Esophagus squamous epithelium (tissue), 5 donors: ENCODE measurements at places on chromosomes 6 and 20.

DNA sequence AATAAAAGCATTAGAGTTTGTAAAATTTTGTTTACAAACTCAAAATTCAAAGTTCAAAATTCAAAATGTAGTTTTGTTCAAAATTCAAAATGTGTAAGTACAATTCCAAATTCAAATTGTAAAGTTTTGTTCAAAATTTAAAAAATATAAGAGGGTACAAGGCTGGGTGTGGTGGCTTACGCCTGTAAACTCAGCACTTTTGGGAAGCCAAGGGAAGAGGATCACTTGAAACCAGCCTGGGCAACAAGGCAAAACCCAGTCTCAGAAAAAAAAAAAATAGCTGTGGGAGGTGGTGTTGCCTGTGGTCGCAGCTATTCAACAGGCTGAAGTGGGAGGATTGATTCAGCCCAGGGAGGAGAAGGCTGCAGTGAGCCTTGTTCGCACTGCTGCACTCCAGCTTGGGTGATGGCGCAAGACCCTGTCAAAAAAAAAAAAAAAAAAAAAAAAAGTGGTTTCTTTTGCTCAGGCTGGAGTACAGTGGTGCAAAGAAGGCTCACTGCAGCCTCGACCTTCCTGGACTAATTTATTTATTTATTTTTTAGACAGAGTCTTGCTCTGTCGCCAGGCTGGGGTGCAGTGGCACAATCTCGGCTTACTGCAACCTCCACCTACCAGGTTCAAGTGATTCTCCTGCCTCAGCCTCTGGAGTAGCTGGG is 5.4 kb upstream of the ZBTB12 start:
- DNase-seq: no peak
- H3K4me1 ChIP-seq: peaks cover 48% of the 10 kb centered on the region
- no peak overlapping the region for H3K27ac ChIP-seq
- no peaks in the 10 kb centered on the region for H3K27me3 ChIP-seq

GRCh38 chr20:32226391-32226790 is 18.7 kb downstream of the POFUT1 start:
- no peak overlapping the region for H3K27ac ChIP-seq
- H3K27me3 ChIP-seq: no peaks in the 10 kb centered on the region
- DNase-seq: no peak

DNA sequence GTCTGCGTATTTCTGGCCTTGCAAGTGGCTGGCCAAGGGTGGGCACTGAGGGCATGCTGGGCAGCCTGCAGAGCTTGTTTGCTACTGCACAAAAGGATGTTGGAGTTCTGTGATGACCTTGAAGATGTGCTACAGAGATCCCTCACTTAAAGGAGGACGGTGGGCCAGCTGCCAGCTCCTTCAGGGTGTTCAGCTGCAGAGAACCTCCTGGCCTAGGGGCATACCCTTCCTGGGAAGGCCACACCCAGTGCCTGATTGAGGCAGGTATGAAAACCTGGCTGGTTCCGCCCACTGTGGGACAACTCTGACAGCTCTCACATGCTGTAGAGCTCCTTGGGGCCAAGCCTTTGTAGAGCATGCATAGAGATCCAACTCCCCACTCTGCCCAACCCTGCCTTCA is 3.0 kb upstream of the KCNK17 start:
- H3K4me1 ChIP-seq: peaks cover 21% of the 10 kb centered on the region
- H3K27ac ChIP-seq: no peak overlapping the region
- H3K4me3 ChIP-seq: no peak overlapping the region

GRCh38 chr6:144777249-144777648 is 492.1 kb downstream of the UTRN start:
- no peaks in the 10 kb centered on the region for H3K4me1 ChIP-seq
- DNase-seq: no peak
- no peaks in the 10 kb centered on the region for H3K27me3 ChIP-seq
- H3K27ac ChIP-seq: no peak overlapping the region
- H3K4me3 ChIP-seq: no peak overlapping the region

DNA sequence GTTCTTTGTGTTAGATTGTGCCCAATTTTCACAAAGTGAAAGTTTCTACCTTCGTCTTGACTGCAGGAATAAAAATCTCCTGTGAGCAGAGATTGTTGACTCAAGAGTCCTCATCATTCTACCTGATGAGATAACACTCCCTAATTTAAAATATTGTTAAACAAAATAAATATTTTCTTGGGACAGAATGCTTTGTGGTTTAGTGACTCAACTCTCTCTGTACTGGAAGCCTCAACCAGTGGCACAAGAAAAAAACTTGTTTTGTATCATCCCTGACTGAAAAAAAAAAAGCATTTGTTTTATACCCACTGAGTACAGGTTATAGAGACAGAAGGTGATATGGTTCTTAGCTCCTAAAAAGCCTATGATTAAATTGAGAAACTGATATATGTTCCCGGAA is 78.9 kb downstream of the CRYBG1 start:
- no peak overlapping the region for H3K4me3 ChIP-seq
- H3K36me3 ChIP-seq: peaks cover 9% of the 10 kb centered on the region
- no peak overlapping the region for H3K27ac ChIP-seq
- no peaks in the 10 kb centered on the region for H3K4me1 ChIP-seq

DNA sequence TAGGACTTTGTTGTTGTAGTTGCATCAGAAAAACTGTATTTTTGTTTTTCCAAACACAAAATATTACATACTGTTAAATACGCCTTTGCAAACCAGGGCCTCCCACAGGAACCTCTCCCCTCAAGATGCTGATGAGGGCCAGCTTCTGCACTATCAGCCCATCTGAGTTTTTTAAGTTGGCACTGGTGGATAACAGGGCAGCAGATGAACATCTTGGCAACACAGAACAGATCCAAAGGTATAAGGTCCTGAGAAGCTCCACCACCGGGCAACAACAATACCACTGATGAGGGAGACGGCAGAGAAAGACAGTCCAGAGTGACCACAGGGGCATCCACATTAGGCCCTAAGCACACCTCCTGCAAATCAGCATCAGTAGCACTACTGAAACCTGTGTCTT is 177.7 kb downstream of the DLL1 start:
- no peaks in the 10 kb centered on the region for H3K36me3 ChIP-seq
- no peak overlapping the region for H3K27ac ChIP-seq
- no peak for DNase-seq
- no peaks in the 10 kb centered on the region for H3K27me3 ChIP-seq
- no peaks in the 10 kb centered on the region for H3K4me1 ChIP-seq

- H3K36me3 ChIP-seq: no peaks in the 10 kb centered on the region
- H3K4me3 ChIP-seq: no peak overlapping the region
- peaks cover 6% of the 10 kb centered on the region for H3K4me1 ChIP-seq
- H3K27ac ChIP-seq: peak overlapping the region; percentile 22
- no peaks in the 10 kb centered on the region for H3K27me3 ChIP-seq
Measured at GRCh38 chr20:49542514-49542991, 25.4 kb downstream of the PTGIS start.

- no peak for DNase-seq
- no peak overlapping the region for H3K27ac ChIP-seq
- H3K4me1 ChIP-seq: no peaks in the 10 kb centered on the region
- H3K4me3 ChIP-seq: no peak overlapping the region
- H3K27me3 ChIP-seq: no peaks in the 10 kb centered on the region
Measured at GRCh38 chr6:2135401-2135800, 110.0 kb downstream of the GMDS start.

- no peak overlapping the region for H3K27ac ChIP-seq
- no peak for DNase-seq
- H3K36me3 ChIP-seq: no peaks in the 10 kb centered on the region
- no peaks in the 10 kb centered on the region for H3K27me3 ChIP-seq
Measured at GRCh38 chr20:7601431-7601830, 338.8 kb downstream of the HAO1 start.

- no peaks in the 10 kb centered on the region for H3K36me3 ChIP-seq
- H3K27me3 ChIP-seq: no peaks in the 10 kb centered on the region
- H3K27ac ChIP-seq: no peak overlapping the region
- H3K4me3 ChIP-seq: no peak overlapping the region
- H3K4me1 ChIP-seq: no peaks in the 10 kb centered on the region
Measured at GRCh38 chr20:25470045-25470444, 62.6 kb downstream of the GINS1 start.

- no peak for DNase-seq
- no peak overlapping the region for H3K4me3 ChIP-seq
- peaks cover 7% of the 10 kb centered on the region for H3K4me1 ChIP-seq
- H3K27ac ChIP-seq: no peak overlapping the region
- H3K27me3 ChIP-seq: no peaks in the 10 kb centered on the region
- H3K36me3 ChIP-seq: no peaks in the 10 kb centered on the region
Measured at GRCh38 chr6:105458551-105458950, 55.7 kb upstream of the PREP start.

- H3K27me3 ChIP-seq: no peaks in the 10 kb centered on the region
- no peak for DNase-seq
- peak overlapping the region; percentile 83 for H3K4me3 ChIP-seq
- peak overlapping the region; percentile 89 for H3K27ac ChIP-seq
- H3K4me1 ChIP-seq: no peaks in the 10 kb centered on the region
Measured at GRCh38 chr6:29941471-29941870, 861 bp upstream of the HLA-A start.

- H3K4me3 ChIP-seq: no peak overlapping the region
- H3K27me3 ChIP-seq: no peaks in the 10 kb centered on the region
- H3K27ac ChIP-seq: peak overlapping the region; percentile 30
- DNase-seq: no peak
Measured at GRCh38 chr6:17928514-17929430, 58.7 kb downstream of the KIF13A start.

DNA sequence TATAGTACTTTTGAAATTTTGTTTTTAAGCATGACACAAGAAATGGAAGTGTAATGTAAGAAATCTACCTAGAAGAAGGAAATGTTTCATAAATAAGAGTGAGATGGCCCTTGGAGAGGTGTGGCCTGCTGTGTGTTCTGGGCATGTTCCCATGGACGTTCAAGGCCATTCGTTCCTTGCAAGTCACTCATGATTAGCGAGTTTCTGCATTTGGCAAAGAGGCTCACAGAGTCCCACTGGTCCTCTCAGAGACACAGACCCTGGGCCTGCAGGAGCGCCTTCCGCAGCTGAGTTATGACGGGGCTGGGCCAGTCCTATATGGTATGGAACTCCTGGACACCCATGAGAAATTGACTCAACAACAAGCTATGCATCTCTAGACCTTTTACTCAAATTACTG is 7.2 kb downstream of the THBS2 start:
- no peak for DNase-seq
- H3K27ac ChIP-seq: no peak overlapping the region
- peaks cover 3% of the 10 kb centered on the region for H3K27me3 ChIP-seq
- H3K4me1 ChIP-seq: peaks cover 12% of the 10 kb centered on the region

DNA sequence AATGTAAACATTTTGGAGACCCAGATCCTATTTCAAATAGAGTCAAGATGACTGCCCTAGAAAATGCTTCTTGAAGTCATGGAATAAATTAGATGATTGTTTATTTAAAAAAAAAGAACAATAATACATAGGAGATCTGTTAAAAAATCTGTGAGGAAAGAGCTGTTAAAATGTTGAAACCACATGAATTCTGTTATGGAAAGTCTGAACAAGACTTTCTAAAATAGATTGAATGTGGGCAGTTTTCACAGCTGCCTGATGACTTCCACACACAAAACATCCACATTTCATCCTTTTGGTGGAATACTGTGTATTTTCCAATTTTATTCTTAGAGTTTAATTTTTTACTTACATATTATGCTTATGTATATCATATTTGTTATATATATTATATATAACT is 186.1 kb downstream of the LAMA2 start:
- no peak overlapping the region for H3K4me3 ChIP-seq
- DNase-seq: no peak
- H3K27ac ChIP-seq: no peak overlapping the region
- no peaks in the 10 kb centered on the region for H3K36me3 ChIP-seq

- no peaks in the 10 kb centered on the region for H3K36me3 ChIP-seq
- DNase-seq: no peak
- H3K4me1 ChIP-seq: peaks cover 50% of the 10 kb centered on the region
- H3K27me3 ChIP-seq: no peaks in the 10 kb centered on the region
Measured at GRCh38 chr20:64065974-64066343, 3.0 kb downstream of the TCEA2 start.

DNA sequence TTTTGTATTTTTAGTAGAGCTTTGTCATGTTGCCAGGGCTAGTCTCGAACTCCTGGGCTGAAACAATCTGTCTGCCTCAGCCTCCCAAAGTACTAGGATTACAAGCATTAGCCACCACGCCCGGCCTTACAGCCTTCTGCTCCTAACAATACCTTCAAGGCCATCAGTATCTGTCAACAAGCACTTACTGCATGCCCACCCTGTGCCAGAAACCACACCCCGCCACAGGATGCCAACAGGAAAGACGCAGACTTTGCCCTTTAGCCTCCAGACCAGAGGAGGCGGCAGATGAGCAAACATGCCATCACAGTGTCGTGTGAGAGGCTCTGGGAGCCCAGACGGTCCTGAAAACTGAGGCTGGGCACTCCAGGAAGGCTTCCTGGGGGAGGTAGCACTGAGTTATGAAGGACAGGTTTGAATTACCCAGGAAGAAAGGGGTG is 34.7 kb upstream of the TGM3 start:
- no peaks in the 10 kb centered on the region for H3K27me3 ChIP-seq
- no peak for DNase-seq
- H3K4me1 ChIP-seq: peaks cover 38% of the 10 kb centered on the region
- H3K4me3 ChIP-seq: no peak overlapping the region
- no peaks in the 10 kb centered on the region for H3K36me3 ChIP-seq

GRCh38 chr20:1734269-1734858 is 76.8 kb upstream of the SIRPG start:
- no peak for DNase-seq
- no peaks in the 10 kb centered on the region for H3K4me1 ChIP-seq
- no peaks in the 10 kb centered on the region for H3K27me3 ChIP-seq
- H3K36me3 ChIP-seq: no peaks in the 10 kb centered on the region
- no peak overlapping the region for H3K4me3 ChIP-seq
- no peak overlapping the region for H3K27ac ChIP-seq

DNA sequence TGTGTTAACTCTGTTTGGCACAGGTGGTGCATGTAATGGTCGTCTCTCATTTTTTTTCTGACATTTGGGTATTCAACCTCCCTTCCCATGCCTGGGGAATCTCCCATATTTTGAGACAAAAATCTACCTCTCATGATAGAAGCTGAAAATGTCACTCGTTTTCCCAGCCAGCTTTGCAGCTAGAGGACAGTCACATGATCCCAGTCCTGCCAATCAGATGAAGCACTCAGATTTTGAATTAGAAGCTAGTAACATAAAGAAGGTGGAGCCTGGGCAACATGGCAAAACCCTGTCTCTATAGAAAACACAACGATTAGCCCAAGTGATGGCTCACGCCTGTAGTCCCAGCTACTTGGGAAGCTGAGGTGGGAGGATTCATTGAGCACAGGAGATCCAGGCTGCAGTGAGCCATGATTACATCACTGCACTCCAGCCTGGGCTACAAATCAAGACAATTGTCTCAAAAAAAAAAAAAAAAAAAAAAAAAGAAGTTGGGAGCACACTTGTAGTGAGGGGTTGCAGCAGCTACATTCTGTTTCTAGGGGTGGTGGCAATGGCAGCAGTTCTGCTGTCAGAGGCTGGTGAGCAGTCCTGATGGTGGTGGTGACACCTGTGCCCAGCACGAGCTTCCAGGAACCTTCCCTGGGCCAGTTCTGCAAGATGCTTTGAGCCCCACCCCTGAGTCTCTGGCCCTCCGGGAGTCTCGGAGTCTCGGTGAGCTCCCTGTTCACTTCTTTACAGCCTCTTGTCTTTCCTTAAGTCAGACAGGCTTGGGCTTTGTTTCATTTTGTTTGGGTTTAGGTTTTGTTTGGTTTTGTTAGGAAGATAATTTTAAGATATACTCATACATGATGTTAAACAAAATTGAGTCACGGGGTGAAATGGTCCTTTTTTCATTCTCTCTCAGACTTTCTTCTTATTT is 94.1 kb upstream of the KCNG1 start:
- H3K27ac ChIP-seq: no peak overlapping the region
- H3K36me3 ChIP-seq: no peaks in the 10 kb centered on the region
- DNase-seq: no peak
- H3K4me3 ChIP-seq: no peak overlapping the region

- H3K4me3 ChIP-seq: no peak overlapping the region
- peaks cover 12% of the 10 kb centered on the region for H3K4me1 ChIP-seq
- no peak for DNase-seq
- no peaks in the 10 kb centered on the region for H3K36me3 ChIP-seq
- H3K27me3 ChIP-seq: no peaks in the 10 kb centered on the region
Measured at GRCh38 chr6:107059606-107060005, 31.6 kb downstream of the MTRES1 start.
